CD4-positive, CD25-positive, alpha-beta regulatory T cell (primary cell): ENCODE measurements at places on chromosomes 6 and 20.

GRCh38 chr6:170225852-170226417 is 64.9 kb downstream of the DLL1 start:
- no peak for DNase-seq

DNA sequence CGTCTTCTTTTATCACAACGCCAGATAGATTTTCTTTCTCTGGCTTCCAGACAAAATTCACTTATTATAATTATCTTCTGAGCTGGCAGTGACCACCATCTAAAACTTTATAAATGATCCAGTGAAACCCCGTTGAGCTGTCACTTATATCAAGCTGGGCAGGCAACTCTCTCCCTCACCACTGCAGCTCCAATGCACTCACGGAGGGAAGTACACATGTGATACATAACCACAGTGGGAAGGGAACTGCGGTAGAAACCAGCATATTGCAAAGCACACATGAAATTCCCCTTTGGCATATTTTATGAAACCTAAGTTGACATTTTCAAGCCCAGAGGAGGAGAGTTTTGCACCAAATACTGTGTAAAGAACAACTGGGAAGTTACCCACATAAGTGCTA is 536.9 kb downstream of the HACE1 start:
- DNase-seq = no peak

GRCh38 chr20:29689411-29690225 is 1567.8 kb upstream of the DEFB115 start:
- DNase-seq = no peak

- DNase-seq = no peak
These were observed 47.5 kb upstream of the PROKR2 start for GRCh38 chr20:5364136-5364821.

DNA sequence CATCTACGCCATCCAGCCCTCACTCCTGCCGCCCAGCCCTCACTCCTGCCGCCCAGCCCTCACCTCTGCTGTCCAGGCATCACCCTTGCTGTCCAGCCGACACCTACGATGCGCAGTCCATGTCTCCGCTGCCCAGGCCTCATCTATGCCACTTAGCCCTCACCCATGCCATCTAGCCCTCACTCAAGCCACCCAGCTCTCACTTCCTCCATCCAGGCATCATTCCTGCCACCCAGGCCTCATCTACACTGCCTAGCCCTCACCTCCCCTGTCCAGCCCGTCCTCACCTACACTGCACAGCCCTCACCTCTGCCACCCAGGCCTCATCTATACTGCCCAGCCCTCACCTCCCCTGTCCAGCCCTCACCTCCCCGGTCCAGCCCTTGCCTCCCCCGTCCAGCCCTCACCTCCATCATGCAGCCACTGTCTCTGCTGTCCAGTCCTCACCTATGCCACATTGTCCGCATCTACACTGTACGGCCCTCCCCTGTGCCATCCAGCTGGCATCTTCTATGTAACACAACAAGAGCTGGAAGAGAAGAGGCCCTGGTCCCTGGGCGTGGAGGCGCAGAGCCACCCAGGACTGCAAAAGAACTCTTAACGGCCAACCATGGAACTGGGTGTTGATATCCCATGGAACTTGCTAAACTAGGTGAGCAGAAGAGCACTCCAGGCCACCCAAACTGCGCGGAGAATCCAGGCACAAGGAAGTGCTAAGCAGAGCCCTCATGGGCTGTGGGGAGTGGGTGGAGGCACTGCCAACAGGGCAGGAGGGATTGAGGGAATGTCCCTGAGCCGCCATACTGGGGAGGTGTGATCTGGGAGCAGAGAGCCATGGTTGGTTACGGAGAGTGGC is 31.0 kb downstream of the RNASET2 start:
- no peak for DNase-seq

GRCh38 chr6:9482030-9482738 is 932.7 kb downstream of the TFAP2A start:
- no peak for DNase-seq

DNA sequence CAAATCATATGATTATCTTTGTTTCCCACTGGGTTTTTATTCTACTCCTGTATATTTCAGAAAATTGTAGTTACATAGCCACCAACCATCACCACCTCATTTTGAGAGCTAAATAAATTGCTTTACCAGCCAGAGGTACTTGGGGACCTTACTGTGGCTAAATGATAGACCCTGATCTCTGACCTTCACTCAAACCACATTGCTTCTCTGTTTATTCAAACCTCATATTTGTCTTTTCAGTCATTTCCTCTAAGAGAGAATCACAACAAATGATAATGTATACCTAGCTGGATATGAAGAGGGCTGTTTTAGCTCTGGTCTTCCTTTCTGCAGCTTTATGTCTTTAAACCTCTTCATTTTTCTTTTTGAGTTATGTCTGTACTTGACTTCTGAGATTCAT is 142.8 kb downstream of the ADGB start:
- DNase-seq = no peak

DNA sequence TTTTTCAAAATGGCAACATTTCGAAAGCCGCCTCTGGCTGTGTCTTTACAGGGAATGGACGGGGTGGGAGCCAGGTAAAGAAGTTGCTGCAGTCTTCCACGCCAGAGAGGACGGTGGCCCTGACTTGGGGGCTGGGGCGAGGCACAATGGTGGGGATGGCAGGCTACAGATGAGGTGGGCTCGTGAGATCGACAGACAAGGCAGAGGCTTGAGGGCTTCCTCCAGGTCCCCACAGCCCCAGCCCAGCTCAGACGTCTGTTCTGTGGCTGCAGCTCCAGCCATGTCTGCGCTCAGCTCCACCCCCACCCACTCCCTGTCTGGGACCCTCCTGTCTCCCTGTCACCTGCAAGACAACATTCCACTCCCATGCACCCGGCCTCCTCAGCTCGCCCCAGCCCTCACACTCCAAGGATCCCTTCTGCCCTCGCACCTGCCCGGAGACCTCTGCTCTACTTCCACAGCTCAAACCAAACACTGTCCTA is 7.4 kb upstream of the C20orf144 start:
- no peak for DNase-seq

- peak; percentile 67 for DNase-seq
These were observed 916 bp downstream of the TRIM27 start for GRCh38 chr6:28922821-28923317.

- no peak for DNase-seq
These were observed 3.0 kb upstream of the LINC00237 start for GRCh38 chr20:21109144-21109543.

DNA sequence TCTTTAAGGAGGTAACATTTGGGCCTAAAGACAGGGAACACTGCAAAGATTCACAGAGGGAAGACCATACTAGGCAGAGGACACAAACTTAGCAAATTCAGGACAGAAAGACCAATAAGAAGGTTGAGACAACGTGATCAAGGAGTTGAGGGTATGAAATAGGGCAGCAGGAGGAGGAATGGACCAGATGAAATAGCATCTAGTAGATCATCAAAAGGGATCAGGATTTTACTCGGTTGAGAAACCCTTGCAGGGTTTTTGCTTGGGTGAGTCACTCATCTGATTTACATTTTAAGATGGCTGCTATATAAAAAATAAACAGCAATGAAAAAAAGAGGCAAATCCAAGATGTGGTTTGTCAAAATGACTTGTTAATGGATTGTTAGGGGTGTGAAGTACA is 4.7 kb downstream of the BCLAF1 start:
- DNase-seq = peak; percentile 13

DNA sequence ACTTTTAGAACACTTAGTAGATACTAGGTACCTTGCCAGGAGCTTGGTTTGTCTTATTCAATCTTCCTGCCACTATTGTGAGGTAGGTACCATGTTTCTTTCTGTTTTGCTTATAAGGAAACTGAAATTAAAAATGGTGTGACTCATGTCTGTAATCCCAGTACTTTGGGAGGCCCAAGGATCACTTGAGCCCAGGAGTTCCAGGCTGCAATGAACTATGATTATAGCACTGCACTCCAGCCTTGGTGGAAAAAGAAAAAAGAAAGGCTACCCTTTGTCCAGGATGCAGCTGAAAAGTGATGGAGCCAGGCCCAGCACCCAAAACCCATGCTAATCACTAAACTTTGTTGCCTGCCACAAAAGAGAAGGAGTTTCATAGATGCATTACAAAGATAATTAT is 34.1 kb upstream of the LAMA4 start:
- DNase-seq = no peak

DNA sequence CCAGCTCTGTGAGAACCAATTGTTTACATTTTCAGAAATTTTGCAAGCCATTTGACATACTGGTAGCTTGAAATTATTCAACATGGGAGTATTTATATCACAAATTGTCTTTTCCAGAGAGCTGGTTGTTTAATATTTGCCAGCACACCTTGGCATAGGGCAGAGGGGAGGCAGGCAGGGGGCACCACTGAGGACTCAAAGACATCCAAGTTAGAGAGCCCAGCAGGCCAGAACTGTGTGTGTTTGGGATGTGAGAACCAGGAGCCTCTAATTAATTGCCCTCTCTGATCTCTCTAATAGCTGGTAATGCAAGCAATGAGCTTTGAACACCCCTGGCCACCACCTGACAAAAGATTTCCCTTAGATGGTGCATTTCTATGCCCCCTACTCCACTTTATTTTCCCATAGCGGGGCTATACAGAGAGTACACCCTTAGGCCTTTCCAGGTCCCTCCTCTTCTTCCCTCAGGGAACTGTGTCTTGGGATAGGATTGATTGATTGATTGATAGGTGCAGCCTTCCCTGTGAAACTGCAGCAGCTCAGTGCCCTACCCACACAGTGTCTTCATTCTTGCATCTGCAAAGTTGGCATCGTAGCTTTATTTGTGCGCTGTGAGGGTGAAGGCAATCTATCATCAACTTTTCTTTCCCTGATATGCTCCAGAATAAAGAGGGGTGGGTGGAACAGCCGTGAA is 29.2 kb downstream of the MOCS1 start:
- no peak for DNase-seq

GRCh38 chr6:25669413-25669812 is 17.4 kb downstream of the SCGN start:
- no peak for DNase-seq

DNA sequence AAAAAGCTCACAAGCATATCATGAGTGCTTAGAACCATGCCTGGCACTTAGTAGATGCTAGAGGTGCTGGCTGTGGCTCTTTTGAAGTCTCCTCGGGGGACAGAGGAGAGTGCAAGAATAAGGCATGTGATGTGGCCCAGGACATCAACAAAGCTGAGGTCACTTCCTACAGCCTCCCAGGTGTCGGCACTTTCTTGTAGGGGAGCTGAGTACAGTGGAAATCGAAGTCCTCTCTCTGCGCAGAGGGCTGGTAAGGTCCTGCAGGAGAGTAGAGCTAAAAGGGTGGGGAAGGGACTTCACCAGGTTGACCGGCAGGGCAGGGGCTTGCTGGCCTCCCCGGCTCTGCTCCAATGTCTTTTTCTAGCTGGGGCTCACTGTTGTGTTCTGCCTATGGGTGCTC is 11.2 kb downstream of the SLC13A3 start:
- no peak for DNase-seq

DNA sequence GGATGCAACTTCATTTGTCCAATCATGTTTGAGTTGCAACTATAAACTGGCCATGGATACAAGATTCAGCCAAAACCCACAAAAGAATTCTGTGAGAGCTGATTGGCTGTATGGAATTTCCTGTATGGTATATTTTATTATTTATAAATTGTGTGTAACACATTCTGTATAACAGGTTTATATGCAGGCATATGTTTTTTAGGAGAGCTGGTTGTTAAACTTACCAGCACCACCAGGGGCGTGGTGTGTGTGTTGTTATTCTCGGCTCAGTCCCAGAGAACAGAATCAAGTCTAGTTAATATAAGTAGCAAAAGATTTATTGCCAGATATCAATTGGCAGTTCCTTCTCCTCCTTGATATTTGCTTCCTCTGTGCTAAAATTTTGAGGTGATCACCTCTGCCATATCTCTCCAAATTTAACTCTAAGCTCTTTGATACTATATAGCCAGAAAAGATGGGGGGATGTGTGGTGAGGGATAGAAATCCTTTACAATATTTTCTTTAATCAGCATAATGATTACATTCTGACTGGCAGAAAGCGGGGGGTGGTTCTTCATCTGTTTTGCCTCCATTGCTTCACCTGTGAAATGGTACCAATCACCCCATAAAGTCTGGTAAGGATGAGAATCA is 22.9 kb downstream of the CNBD2 start:
- no peak for DNase-seq

DNA sequence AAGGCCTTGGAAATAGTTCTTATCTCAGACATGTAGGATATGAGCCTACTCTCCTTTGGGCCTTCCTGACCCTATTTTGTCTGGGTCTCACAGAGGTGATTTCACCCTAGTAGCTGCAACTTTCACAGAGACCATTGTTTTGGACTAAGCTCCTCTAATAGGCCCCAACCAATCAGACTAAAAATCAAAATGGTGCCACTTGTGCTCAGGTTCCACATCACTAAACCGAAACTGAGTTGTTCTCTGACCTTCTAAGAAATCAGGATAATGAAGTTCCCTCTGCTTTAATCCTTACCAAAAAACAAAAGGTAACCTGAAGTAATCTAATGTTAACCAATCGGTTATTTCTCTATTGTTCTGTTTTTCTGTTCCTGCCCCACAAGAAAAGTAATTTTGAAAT is 143.6 kb downstream of the CD24 start:
- no peak for DNase-seq

GRCh38 chr6:43058531-43058930 is 703 bp downstream of the MRPL2 start:
- no peak for DNase-seq

DNA sequence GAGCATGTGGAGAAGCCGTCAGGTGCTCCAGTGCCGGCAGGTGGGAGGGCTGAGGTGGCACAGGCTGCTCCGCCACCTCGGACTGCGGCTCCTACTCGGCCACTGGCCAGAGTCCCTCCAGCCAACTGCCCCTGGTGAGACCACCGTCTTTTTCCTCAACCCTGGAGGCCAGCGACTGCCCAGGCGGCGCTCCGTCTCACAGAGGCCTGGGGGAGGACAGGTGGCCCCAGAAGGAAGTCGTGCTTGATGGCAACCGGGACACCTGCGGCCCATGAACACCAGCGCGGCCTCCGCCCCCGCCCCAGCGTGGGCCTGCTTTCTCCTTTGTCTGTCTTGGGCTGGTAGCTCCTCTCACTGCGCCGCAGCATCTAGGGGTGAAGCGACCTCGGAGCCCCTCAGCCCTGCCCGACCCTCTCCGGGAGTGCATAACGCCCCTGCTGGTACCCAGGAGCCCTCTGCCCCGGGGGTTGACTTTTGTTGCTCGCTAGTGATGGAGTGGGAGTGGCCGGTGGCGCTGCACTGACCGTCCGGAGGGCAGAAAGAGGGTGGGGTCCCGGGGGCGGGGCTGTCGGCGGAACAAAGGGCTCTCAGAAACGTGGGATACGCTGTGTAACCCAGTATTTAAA is 706 bp upstream of the TUBB2B start:
- peak; percentile 30 for DNase-seq
